ENCODE measurements at places on chromosomes 3 and 15.

DNA sequence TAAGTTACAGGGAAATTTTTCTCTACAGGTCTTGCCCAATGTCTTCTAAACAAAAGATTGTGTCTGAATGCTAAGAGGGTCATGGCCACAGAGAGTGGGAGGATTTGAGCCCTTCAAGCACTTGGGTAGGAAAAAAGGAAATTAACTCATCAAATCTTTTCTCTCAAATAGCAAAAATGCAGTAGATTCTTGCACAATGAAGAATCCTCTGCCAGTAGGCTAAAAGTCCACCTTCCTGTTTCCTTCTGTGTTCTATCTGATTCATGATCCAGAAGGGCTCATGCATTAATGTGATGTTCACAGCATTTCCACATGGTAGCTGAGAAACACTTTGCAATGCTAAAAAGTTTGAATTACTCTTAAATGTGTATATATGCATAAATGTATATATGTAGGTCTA is 177.1 kb downstream of the CD47 start:
- DNase-seq: no peak

GRCh38 chr3:136891934-136892855 is 30.2 kb downstream of the NCK1 start:
- no peak for DNase-seq

DNA sequence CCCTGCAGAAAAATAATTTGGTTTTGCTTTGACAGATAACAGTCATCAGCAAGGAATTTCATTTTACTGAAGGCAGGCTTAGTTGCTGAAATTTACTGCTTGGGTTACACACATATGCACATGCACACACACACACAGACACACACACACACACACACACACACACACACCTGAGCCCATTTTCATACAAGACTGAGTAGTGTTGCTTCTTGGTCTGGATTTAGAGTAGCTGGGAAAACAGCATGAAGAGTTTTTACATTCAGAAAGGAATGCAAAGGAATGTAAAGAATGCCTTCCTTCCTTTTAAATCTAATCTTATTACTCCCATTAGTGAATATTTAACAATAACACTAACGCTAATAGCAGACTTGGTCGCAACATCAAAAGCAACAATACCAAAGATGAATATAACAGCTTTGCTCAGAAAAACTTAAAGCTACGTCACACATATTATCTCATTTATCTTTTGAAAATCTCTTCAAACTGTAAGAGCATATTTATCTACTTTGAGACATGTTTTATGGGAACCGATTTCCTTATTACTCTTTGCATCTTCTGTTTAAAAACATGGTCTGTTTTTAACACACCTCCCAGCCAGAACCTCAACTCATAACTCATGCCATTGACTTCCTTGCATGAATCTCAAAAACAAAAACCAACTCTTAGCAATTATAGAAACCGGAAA is 32.5 kb downstream of the RFTN1 start:
- no peak for DNase-seq

GRCh38 chr15:62666046-62666445 is 376.5 kb upstream of the TPM1 start:
- DNase-seq: no peak

DNA sequence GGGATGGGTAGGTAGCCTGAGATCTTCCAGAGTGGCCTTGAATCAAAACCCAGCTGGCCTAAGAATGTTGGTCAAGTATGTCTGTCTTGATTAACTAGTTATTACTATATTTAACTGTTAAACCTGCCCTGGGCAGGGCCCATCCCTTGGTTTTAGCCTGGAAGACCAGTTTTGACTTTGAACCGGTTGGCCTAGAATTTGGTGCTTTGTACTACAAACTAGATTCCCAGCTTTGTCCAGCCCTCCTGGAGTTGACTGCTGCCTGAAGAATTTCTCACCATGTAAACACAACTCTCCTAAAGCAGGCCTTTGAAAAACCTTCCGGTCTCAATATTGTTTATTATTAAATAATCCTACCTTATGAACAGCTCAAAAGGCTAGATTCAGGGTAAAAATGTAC is 16.0 kb downstream of the C15orf62 start:
- no peak for DNase-seq

GRCh38 chr3:8147711-8148110 is 353.9 kb upstream of the LMCD1 start:
- DNase-seq: no peak

Measured in midbrain (tissue), 1 donor.